ENCODE measurements at places on chromosomes 13 and 19.

DNA sequence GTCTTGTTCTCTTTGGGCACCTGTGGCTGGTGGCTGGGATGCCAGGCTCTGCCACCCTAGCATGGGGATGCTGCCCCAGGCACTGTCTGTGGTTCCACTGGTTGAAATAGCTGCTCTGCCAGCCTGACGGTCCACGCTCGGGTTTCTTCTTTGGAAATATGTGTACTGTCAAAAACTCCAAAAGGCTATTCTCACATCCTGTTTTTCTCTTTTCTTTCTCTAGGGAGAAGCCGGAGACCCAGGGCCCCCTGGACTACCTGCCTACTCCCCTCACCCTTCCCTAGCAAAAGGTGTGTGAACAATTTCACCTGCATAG, 115.0 kb downstream of the RAB20 start:
- DNase-seq = no peak

- no peak for DNase-seq
Observed at GRCh38 chr13:113850722-113851479, 13.0 kb downstream of the GAS6 start.

- no peak for DNase-seq
Observed at GRCh38 chr13:52760077-52760476, 20.5 kb upstream of the CNMD start.

- DNase-seq = no peak
Observed at GRCh38 chr13:26326562-26326961, 72.6 kb downstream of the CDK8 start.

- no peak for DNase-seq
Observed at GRCh38 chr19:49432141-49433073, 7.2 kb downstream of the GFY start.

- DNase-seq = no peak
Observed at GRCh38 chr19:7978179-7978825, 27.1 kb downstream of the ELAVL1 start.

DNA sequence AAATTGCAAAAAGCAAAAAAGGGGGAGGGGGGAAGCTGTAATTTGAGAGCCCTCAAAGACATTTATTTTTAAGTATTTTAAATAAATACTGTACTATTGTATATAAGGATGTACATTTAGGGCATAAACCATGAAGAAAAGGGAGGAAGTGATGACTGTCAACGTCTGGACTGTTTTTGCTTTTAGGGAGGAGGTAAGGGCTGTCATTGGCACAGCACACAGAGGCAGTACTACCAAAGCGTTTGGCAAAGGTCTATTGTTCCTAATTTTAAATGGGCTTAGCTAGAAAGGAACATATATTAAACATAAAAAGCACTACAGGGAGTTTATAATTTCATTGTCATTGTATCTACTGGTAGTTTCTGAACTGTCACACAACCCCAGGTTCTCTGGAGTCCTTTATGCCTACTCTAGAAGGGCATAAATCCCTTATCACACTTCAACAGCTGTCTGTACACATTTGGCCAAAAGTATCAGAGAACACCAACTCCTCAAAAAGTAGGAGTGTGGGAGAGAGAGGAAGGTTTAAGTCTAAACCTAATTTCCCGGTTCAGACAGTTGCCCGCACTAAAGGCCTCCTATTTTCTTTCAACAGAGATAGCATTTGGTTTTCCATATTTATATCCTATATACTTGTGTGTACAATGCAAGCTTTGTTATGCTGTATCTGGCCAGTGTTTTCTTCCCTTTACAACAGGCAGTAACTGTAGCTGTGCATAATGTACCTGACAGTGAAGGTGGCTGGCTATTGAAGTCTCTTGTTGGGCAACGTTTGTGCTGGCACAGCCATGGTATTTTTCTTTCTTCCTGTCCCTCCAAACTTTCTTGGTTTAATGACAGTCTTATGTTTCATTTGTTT, 406.2 kb downstream of the KLF5 start:
- DNase-seq = no peak

DNA sequence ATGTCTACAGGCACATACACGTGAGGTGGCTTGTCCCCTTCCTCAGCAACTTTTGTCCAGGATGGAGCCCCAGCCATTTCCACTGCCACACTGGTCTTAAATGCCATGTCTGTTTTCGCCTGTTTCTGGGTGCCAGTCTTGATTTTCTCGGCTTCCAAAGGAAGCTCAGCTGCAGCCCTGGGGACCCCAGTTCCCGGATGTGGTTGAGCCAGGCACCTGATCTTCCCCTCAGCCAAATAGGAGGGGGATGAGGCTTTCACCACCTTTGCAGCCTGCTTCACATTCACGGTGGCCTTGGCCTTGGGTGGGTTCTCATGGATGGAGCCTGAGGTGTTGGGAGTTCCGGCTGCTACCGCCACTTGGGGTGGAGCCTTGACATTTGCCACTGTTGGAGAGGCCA, 8.7 kb downstream of the IQCN start:
- DNase-seq = no peak

DNA sequence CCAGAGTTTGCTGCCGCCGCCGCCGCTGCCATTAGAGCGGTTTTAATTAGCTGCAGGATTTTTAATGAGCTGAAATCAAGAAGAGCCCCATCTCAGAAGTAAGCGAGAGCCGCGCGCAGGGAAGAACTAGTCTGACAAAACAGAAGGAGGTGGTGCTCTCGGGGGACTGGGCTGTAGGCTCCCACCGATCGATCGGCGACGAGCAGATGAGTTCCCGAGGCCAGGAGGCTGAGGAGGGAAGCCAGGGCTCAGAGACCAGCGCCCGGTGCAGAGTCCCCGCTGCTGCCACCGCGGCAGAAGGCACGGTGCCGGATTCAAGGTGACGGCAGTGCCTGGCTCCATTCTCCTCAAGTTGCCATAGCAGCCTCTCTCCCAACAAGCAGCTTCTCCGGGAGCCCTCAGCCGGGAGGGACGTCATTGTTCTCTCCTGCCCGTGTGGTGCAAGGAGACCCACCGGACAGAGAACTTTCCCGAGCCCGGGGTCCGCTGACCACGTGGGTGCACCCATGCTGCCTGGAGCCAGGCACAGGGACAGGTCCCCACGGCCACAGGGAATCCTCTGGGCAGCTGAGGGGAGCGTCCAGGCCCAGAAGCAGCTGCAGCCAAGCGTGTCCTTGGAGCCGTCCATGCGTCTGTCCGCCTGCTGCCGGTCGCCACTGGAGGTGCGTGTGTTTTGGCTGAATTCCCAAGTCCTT, 62.9 kb downstream of the CHST8 start:
- DNase-seq = no peak

DNA sequence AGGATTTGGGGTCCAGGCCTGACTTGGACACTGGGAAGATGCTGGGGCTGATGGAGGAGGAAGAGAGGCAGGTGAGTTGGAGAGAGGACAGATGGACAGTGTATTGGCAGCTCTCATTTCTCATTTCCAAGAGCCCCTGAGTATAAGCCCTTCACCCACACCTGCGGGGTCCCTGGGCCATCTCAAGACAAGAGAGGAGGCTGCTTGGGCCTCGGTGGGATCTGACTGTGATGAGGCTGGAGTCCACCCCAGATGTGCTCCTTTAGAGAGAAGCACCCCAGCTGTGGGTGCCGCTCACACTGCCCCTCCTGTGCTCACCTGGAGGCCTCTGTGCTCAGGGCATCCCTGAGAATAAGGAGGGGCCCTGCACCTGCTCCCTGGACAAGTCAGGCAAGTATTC, 3.7 kb downstream of the LILRA2 start:
- DNase-seq = no peak

GRCh38 chr19:16586991-16587832, 15.0 kb upstream of the SLC35E1 start:
- peak; percentile 39 for DNase-seq

DNA sequence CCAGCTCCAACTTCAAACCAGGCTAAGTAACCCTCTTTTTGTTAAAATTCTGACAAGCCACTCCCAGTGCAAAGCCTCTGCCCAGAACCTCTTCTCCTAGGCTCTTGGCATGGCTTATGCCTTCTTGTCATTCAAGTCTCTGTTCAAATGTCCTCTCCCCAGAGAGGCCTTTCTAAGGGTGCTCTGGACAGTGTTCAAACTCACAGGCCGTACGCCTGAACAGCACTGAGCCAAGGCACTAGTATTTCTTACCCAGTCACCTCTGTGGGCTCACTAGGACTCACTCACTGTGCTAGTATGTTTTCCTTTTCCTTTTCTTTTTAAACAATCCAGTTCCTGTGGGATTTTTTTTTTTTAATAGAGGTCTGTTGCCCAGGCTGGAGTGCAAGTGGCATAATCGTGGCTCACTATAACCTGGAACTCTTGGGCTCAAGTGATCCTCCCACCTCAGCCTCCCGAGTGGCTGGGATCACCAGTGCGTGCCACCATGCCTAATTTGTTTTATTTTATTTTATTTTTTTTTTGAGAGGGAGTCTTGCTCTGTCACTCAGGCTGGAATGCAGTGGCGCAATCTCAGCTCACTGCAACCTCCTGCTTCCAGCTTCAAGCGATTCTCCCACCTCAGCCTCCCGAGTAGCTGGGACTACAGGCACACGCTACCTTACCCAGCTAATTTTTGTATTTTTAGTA, 2.3 kb upstream of the ASF1B start:
- DNase-seq = no peak

DNA sequence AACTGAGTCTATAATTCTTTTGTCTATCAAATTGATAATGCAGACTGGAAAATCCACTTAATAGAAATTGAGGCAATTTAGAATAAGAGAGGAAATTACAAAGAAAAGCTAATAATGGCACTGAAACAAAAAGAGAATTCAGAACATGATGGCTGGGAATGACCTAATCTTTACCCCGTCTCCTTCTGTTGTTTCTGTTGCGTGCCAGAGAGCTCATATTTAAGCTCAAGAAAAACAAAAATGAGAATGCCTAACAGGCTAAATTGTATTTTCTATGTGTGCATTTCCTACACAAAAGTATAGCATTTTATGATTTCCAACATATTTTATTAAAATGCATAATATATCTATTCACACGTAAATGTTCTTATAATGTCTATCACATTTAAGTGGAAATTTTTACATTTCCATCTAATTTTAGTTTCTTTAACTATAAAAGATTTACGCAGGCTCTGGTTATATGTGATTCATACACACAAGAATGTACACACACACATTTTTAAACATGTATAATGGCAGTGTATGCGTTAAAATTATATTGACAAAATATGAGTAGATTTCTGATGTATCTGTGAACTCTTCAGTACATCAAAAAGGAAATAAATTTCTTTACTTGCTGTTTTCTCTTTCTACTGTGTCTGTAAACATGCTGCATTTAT, 432.3 kb downstream of the SLITRK6 start:
- DNase-seq = no peak

- DNase-seq = no peak
Observed at GRCh38 chr19:55432241-55432959, 10.7 kb downstream of the SHISA7 start.

- DNase-seq = no peak
Observed at GRCh38 chr19:45496349-45496953, 396 bp downstream of the RTN2 start.

GRCh38 chr13:41019578-41020347, 647 bp upstream of the ELF1 start:
- DNase-seq = no peak

DNA sequence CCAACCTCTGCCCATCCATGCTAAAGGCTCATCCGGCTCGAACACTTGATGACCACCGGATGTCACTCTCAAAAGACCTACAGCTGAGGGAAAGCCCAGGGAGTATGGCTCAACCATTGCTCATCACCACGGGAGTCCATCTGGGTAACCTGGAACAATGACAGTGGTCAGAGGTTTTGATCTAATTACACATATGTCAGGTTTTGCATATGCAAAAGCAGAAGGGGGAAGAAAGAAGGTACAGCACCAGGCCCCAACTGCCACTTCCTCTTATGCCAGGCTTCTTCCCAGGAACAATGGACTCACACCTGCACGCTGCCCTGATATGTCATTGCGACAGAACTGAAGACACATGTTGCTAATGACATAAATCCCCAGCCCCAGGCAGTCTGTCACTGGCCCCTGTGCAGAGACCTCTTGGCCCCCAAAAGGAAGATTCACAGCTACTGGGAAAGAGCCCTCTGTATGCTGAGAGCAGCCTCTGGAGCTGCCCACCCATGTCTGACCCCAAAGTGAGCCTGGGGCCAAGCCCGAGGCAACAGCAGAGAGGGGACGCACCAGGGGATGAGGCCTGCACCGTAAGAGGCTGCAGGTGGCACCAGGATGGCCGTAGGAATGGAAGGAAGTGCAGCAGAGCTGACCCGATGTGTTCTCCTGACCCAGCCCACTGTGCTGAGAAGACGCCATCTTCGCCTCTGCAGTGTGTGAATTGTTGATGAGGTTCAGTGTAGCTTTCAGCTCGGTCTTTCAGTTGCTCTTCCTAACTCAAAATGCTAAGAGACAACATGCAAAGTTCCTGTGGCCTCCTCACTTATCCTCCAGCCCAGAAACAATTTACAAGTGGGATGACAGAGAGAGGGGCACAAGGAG, 26.3 kb downstream of the EPS15L1 start:
- DNase-seq = no peak

GRCh38 chr13:52749419-52749818, 9.8 kb upstream of the CNMD start:
- DNase-seq = no peak

GRCh38 chr19:32234663-32235217, 110.7 kb upstream of the ZNF507 start:
- no peak for DNase-seq

- no peak for DNase-seq
Observed at GRCh38 chr13:40671956-40672764, 5.7 kb upstream of the FOXO1 start.

DNA sequence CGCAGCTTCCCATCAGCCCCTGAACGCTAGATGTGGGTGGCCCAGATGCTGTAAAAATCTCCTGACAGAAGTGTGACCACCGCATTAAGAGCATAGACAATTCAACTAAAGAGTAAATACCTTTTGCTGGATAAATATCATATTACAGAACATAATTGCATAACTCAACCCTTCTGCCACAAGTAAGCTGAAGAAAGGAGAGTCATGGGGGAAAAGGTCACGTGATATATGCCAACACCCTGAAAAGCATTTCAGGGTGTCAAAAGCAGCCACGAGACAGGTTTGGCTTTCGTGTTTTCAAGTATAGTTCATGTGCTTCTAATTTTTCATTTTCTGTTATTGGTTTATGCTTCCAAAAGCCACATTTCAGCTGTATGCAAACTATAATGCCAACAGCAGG, 71.3 kb downstream of the LHFPL6 start:
- DNase-seq = no peak

DNA sequence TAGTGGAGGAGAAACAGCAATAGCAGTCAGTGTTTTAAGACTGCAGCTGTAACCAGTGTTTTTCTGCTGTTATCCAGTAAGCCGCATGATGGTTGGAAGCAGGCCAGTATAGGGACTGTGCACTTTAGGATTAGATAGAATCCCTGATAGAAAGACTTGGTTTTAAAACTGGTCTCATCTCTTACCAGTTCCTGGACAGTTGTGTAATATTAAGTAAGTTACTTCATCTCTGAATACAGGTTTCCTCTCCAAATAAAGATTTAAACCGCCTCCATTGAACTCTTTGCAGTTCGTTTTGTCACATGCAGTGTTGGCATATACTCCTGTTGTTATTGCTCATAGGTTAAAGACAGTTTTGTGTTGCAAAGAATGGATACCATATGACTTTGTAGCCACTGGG, 25.6 kb downstream of the URI1 start:
- no peak for DNase-seq

- DNase-seq = no peak
Observed at GRCh38 chr13:94999871-95000270, 287.5 kb upstream of the SOX21 start.
